HFFc6 (cell line): ENCODE measurements at places on chromosomes 5 and 9. TPM values are rescaled to one million over a fixed set of nuclear protein-coding genes. Genes with fewer than 3 reads are reported as not detected.

DNA sequence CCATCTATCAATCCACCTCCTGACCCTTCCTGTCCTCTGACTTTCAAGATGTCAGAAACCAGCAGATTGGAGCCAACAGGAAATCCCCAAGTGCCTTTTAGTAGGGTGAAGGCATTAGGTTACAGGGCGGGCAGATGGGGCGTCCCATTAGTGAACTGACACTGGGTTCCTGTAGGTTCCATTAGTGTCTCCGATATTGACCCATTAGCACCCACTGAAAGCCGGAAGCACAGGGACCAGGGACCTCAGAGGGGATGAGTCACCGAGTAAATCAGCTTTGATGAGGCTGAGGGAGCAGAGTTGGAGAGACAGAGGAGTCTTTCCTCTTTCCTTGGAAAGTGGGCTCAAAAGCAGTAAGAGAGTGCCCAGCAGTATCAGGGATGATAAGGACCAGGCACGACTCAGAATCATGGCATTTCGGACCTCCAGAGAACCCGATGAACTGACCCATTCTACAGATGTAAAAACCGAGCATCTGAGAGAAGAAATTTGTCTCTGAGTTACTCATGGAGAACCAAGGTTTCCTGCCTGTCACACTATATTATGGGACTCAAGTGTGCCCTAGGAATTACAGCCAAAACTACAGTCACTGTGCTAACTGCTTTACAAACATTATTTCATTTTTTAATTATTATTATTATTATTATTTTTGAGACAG is 47.2 kb upstream of the FABP6 start:
- H3K36me3 ChIP-seq: peaks cover 12% of the 10 kb centered on the region
- no peak overlapping the region for H3K4me3 ChIP-seq
- no peak for DNase-seq

- H3K27me3 ChIP-seq: peaks cover 9% of the 10 kb centered on the region; the same call in 1 of the 2 replicates
- peaks cover 7% of the 10 kb centered on the region for H3K36me3 ChIP-seq
- H3K27ac ChIP-seq: no peak overlapping the region
- DNase-seq: no peak
- H3K4me1 ChIP-seq: peaks cover 38% of the 10 kb centered on the region
- H3K4me3 ChIP-seq: no peak overlapping the region
These were observed 35.3 kb downstream of the SH3RF2 start for GRCh38 chr5:145971701-145972100.

Gene RASGRF2
- total RNA-seq: 0.09 to 0.94 TPM (median 0.50 TPM) in 3 replicates

DNA sequence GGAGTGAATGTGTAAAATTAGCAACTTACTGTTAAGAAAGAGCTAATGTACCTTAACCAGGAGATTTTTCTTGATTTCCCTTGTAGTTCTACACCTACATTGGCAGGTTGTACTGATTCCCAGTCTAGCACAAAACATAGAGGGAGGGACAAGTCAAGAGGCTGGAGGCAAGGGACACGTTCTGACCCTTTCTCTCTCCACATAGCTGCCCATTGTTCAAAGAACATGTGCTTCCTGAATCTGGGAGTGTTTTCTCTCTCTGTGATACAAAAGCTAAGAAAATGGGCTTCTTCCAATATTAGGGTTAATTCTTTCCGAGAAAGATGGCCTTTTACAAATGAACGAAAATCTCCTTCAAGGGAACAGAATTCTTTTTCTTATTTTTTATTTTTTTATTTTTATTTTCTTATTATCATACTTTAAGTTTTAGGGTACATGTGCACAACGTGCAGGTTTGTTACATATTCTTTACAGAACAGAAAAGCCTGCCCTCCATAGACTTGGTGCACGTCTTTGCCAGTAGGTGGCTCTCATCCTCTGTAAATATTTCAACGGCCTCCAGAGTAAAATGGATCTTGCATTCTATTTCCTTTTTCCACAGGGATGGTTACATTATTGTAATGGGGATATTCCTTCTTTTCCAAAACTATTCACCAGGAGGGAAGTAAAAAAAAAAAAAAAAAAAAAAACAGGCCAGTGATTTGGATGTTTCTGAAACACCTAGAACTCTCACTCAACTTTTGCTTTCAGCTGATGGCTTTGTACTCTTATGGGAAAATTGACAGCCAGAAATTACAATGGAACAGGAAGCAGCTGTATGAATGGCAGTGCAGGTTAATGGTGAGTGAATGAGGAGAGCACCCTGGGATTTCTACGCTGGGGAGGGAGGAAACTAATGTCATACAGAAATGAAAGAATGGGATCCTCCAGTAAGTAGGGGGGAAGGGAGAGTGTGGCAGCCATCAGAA is 13.1 kb upstream of the IFNA5 start:
- H3K27ac ChIP-seq: no peak overlapping the region
- H3K36me3 ChIP-seq: 0 out of 2 replicates have a peak, but pooled peaks cover 2% of the 10 kb centered on the region

GRCh38 chr5:19855453-19855852 is 132.5 kb downstream of the CDH18 start:
- H3K27me3 ChIP-seq: no peaks in the 10 kb centered on the region
- peak overlapping the region; percentile 77 for H3K4me3 ChIP-seq
- no peaks in the 10 kb centered on the region for H3K36me3 ChIP-seq
- H3K27ac ChIP-seq: peak overlapping the region; percentile 51
- DNase-seq: no peak

Gene C7
- not detected in 3 replicates for total RNA-seq
